ENCODE measurements at places on chromosomes 4 and X.

GRCh38 chr4:1038948-1039492 lies 27.6 kb downstream of the FGFRL1 start:
- DNase-seq, result no peak

GRCh38 chr4:182354867-182355266 lies 111.7 kb downstream of the TENM3 start:
- DNase-seq, result no peak

GRCh38 chrX:113929004-113929403 lies 654.9 kb upstream of the HTR2C start:
- DNase-seq, result no peak

- no peak for DNase-seq
These were observed 1997.4 kb downstream of the C4orf33 start for GRCh38 chr4:131093303-131093702.

DNA sequence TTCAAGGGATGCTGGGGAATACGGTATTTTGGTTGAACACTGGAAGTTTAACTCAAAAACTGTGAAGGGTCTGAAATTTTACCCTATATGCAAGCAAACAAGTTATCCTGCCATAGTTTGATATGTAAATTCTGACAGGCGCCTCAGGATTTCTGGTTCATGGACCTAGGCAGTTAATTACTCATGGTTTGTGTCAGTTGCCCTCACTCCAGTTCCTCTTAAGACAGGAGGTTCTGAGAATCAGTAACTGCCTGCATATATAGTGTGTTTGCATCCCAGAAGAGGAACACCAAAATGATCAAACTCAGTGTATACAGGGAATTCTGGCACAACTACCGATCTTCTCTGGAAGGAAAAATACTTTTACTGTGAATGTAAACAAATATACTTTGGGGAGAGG lies 360.4 kb upstream of the NWD2 start:
- DNase-seq, result no peak

- no peak for DNase-seq
These were observed 51.2 kb downstream of the DCX start for GRCh38 chrX:111360839-111361238.

- no peak for DNase-seq
These were observed 16.9 kb downstream of the STAP1 start for GRCh38 chr4:67575232-67576058.

DNA sequence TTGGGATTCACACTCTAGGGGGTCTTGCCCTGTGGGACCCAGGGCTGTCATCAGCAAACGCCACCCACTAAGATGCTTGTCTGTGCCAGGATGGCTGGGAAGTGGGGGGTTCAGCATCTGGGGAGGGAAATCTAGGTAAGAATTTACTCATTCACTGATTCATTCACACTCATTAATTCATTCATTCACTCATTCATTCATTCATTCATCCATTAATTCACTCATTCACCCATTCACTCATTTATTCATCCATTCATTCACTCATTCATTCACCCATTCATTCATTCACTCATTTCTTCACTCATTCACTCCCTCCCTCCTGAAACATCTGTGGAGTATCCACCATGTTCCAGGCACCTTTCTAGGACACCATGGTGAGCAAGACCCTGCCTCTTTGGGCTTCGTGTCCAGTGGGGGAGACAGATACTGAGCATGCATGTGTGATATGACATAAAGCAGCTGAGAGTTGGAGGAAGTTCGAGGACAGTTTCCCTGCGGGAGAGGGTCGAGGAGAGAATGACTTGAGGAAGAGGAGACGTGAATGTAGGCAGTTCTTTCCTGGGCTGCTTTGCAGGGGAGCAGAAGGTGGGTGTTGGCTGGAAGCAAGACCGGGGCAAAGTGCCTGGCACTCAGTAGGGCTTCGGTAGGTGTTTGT lies 90.6 kb downstream of the SORCS2 start:
- DNase-seq, result no peak

DNA sequence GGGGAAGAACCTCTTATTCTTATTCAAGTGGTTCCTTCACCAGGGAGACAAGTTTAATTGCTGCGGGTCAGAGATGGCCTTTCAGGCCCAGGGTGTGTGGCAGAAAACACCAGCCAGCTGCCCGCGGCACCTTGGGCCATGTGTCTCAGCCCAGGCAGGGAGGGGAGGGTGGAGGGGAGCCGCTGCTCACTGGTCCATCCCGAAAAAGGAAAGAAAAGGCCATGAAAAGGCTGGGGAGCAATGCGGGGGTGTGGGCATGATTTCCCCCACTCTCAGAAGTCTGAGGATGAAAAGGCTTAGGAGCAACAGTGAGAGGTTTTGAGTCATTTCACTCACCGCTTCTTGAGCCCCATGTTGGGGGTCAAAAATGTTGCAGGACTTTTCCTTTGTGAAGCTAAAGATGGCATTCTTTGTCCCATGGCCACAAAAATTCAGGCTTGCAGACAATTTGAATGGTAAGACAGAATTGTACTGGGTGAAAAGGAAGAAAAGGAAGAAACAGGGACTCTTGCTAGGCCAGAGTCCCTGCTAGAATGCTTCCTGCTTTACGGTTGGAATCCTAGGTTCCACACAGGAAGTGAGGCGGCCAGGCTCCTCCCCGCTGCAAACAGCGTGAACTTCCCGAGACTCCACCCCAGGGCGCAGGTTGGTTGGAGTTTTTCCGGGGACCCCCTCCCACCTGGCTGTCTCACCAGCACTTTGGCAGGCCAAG lies 17.4 kb upstream of the FAM47E start:
- DNase-seq, result no peak

GRCh38 chrX:36898301-36898700 lies 109.9 kb upstream of the FAM47C start:
- DNase-seq, result no peak

- DNase-seq, result no peak
These were observed 2.6 kb downstream of the PHKA2 start for GRCh38 chrX:18981124-18981807.

DNA sequence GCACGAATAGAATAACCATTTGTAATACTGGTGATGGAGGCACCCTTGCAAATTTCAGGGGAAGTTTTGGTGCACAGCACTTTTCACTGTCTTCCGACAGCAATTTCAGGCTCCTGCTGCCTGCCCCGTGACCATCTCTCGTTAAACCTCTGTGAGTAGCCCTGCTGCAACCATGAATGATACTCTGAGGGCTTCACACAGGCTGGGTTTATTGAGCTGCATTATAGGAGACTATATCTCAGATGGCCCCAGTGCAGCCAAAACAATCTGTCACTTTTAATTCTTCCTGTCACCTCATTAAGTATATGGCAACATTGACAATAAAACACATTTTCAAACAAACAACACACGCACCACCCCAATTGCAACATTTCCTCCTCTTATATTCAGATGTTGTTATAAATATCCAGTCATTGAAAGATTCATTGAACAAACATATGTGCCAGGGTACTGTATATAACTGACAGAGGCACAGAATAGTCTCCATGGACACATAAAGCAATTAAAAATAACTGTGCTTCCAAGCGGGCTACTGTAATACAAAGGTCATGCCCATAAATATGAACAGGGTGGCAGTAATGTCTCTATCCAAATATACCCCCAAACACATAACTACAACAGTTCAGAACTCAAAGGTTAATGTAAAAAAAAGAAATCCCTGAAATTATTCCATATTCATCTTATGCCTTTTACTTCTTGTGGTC lies 477.0 kb downstream of the GBA3 start:
- no peak for DNase-seq

DNA sequence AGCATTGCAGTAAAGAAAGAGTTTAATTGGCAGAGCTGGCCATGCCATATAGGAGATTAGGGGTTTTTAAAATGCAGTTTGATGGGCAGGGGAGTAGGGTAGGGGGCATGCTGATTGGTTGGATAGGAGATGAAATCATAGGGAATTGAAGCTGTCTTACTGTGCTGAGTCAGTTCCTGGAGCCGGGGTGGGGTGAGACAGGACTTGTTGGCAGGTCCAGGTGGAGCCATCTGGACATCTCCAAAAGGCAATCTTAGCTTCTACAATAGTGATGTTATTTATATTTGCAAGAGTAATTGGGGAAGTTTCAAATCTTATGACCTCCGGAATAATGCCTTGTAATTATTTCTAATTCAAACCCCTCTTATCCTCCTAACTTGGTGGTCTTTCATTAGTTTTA lies 32.4 kb upstream of the PGM2 start:
- DNase-seq, result no peak

GRCh38 chrX:48966796-48967579 lies 4.7 kb downstream of the KCND1 start:
- no peak for DNase-seq

DNA sequence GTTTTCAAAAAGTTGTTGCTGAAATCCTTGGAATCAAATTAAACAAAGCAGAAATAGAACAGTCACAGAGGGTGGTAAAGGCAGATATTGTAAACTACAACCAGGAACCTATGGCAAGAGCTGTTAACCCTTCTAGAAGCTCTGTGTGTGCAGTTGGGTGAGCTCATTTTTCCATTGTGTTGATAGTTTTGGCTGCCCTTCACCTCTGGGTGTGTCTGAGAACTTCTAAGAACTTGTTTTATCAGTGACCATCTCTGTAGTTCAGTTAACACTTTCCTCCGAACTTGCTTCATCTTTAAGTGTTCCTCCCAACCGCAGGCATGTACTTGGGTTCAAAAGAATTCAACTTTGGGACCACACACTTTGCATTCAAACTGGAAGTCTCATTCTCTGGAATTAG lies 32.7 kb downstream of the RBMX start:
- no peak for DNase-seq

GRCh38 chrX:24526616-24527015 lies 61.5 kb downstream of the PDK3 start:
- no peak for DNase-seq

DNA sequence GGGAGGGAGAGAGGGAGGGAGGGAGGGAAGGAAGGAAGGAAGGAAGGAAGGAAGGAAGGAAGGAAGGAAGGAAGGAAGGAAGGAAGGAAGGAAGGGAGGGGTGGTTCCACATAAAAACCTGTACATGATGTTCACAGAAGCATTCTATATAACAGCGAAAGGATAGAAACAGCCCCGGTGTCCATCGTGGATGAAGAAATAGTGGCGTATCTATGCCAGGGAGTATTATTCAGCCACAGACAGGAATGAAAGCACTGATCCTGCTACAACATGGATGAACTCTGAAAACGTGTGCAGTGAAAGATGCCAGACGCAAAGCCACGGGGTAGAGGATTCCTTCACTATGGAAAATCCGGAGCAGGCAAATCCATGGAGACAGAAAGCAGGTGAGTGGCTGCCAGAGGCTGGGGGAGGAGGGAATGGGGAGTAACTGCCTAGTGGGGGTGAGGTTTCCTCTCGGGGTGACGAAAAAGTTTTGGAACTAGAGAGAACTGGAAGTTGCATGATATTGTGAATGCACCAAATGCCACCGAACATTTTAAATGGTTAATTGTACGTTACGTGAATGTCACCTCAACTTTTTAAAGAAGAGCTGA lies 92.2 kb downstream of the ABLIM2 start:
- no peak for DNase-seq

GRCh38 chr4:130183096-130183495 lies 1087.1 kb downstream of the C4orf33 start:
- DNase-seq, result no peak

- DNase-seq, result no peak
These were observed 323.6 kb downstream of the NR3C2 start for GRCh38 chr4:148118633-148119032.

DNA sequence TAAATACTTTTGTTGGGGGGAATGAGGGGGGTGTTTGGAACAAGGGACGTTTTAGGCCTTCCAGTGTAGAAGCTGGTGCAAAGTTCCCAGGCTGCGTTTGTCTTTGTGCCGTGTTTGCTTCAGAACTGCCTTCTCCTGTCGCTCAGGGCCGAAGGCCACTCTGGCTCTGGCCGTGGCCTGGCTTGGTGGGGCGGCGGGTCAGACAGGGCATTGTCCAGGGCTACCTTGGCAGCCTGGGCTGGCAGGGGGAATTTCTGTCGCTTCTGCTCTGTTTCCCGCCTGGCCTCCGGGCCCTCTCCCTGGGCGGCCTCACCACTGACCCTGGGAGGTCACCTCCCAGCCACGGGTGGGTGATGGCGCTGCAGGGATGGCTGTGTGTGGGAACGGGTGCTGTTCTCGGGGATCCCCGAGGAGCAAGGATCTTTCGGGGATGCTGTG lies 140.0 kb downstream of the COL4A6 start:
- DNase-seq, result no peak

- DNase-seq, result no peak
These were observed 49.7 kb upstream of the KLHL8 start for GRCh38 chr4:87270144-87270543.

DNA sequence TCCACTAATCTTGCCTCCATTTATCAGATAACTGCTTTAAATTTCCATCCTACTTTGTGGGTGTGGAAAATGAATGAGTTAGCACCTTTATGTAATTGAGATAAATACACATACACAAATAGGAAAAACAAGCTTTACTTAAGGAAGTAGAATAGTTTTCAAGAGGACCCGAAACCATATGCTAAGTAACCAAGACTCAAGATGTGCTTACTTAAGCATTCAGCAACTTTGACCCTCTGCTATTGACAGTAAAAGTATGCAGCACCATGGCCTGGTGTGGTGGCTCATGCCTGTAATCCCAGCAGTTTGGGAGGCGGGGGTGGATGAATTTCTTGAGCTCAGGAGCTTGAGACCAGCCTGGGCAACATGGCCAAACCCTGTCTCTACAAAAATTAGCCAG lies 29.9 kb downstream of the RNF175 start:
- DNase-seq, result no peak

GRCh38 chr4:77145842-77146185 lies 11.2 kb upstream of the CCNG2 start:
- no peak for DNase-seq

DNA sequence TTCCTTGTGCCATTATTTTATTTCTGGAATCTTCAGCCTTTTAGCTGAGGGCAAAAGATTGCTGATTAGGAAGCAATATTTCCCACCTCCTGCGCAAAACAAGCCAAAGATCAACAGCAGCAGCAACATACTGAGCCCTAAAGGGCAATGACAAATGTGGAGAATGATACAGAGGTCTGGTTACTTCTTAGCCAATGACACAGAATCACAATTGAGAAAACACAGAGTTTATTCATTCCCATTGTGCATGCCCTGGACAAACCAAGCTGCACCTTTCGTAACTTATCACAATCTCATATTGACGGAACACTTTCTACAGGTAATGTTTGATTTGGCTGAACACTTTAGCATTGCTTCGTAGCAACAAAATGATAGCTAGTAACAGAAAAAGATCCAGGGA lies 13.4 kb downstream of the F9 start:
- DNase-seq, result no peak

- no peak for DNase-seq
These were observed 578.0 kb downstream of the SPRY1 start for GRCh38 chr4:123974386-123975149.

DNA sequence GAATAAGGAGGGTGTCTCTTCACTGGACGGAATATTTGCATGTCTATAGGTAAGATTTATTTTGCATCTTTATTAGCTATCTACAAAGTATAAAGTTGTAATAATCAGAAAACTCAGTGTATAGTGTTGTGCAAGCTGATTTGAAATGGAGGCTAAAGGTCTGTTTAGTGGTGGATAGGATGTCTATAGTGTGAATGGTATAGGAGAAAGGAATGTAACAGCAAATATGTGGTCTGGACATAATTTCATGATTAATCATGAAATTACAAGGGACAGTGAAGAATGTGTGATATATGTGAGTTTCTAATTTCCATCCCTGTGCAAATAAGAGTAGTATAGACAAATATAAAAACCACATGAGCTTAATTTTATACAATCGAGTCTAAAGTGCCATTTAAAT lies 79.3 kb upstream of the CAMK2D start:
- DNase-seq, result no peak

GRCh38 chr4:156158747-156159146 lies 205.1 kb upstream of the CTSO start:
- no peak for DNase-seq

GRCh38 chr4:152999346-153000075 lies 63.4 kb downstream of the FHDC1 start:
- no peak for DNase-seq

Data from stimulated activated CD8-positive, alpha-beta memory T cell treated with anti-CD3 and anti-CD28 coated beads, Interleukin-4, amount 100 ng/mL, for 48 hours (primary cell).